ENCODE measurements at places on chromosomes 1 and 21. TPM values are rescaled to one million over a fixed set of nuclear protein-coding genes. Genes with fewer than 3 reads are reported as not detected.

Gene DARS2
- 6.7 TPM for total RNA-seq

Gene DDAH1
- 11.8 TPM for total RNA-seq

Gene HORMAD1
- not detected for total RNA-seq

Gene IL12RB2
- total RNA-seq, result 0.99 TPM

Gene DCDC2B
- not detected for total RNA-seq

Gene SPATA21
- not detected for total RNA-seq

Gene HMCN1
- total RNA-seq, result 7.6 TPM

Gene STUM
- total RNA-seq, result 11.1 TPM

Gene OR2T2
- not detected for total RNA-seq

Measured in sigmoid colon (tissue), 7 donors.